ENCODE measurements at places on chromosomes 5 and 9. TPM values are rescaled to one million over a fixed set of nuclear protein-coding genes. Genes with fewer than 3 reads are reported as not detected.

The ORM2 gene
- total RNA-seq = 3.1 TPM

The BAAT gene
- total RNA-seq = 0.43 TPM

The CYLC2 gene
- total RNA-seq = not detected

The C9orf153 gene
- total RNA-seq = not detected

The ARHGEF37 gene
- total RNA-seq = 9.9 TPM

The SNX2 gene
- 24.9 TPM for total RNA-seq

The GPRIN1 gene
- 0.32 TPM for total RNA-seq

The TMEM252 gene
- total RNA-seq = not detected

The CCL27 gene
- total RNA-seq = not detected

The RAPGEF6 gene
- total RNA-seq = 7.0 TPM

DNA sequence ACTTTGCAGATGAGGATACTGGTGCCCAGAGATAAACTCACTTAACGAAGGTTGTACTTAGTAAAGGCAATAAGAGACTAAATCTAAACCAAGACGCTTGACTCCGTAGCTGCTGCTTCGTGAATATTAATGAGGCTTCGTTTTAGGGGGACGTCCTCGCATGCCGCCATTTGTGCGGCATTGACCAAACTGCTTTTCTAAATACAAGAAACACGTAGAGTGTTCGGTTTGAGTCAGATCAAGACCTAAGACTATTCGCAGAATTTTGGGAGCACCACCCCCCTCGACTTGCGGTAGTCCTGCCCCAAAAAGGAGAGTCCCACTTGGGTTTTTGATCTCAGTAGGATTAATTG, 1.1 kb downstream of the NPM1 start:
- no peak for DNase-seq

GRCh38 chr9:22052376-22052945, 43.4 kb upstream of the CDKN2B start:
- no peak for DNase-seq

GRCh38 chr5:150391986-150392385, 20.7 kb downstream of the CD74 start:
- no peak for DNase-seq

DNA sequence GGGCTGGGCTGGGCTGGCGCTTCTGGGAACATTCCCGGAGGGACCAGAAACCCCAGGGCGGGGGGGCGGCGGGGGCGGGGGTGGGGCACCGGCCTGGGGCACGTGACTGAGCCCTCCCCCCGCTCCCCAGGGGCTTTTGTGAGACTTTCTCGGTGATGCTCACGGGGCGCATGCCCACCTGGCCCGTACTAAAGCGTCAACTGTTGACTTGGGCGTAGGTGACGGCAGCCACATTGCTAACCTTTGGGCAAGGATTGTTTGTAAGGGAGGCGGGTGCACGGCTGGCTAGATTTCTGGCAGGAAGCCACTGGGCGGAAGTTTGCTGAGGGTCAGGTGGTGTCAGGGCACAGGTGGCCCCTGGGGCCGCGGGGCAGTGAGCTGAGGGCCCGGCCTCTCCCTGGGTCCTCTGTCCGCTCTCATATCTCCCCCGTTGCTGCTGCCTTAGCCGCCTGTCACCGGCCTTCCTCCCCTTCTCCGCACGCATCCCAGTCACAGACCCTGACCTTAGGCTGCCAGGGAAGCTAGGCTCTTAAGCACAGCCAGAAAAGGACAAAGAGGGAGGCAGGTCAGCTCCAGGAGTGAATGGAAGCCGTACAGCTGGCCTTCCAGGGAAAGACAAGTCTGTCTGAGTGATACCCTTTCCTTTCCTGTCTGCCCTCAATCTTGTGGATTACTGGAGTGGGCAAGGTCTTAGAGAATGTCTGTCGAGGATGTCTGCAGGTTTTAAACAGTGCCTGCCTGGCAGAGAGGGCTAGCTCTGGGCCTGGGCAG, 812 bp downstream of the CACFD1 start:
- peak; percentile 83 for DNase-seq

DNA sequence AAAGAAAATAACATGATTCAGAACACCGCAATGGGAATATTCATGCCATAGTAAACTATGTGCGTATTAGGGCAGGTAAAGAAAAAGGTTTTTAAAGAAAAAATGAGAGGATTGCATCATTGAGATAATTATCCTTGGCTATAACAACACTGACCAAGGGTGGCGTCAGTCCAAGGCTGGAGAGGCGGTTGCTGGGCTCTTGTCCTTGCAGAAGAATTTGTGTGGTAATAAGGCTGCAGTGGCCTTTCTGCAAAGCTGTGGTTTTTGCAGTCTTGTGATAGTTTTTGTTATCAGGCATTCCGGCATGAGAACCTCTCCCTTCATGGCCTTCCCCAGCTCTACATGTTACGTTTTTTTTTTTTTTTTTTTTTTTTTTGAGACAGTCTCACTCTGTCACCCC, 14.0 kb downstream of the BOD1 start:
- DNase-seq = no peak

DNA sequence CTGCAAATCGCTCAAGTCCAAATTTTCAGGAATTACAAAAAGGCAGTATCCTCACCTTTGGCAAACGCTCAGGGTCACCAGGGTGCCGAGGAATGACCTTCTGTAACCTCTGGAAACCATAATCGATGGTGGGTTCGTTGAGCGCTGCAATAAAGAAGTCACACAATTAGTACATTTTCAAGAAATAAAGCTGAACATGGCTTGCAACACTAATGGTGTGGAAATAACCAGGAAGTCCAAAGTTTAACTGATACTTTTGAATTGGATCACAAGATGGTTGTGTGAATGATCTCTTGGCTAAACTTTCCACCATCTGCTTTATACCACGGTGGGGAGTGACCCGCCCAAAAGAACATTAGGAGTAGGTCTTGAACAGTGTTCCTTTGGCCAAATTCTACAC, 368.7 kb downstream of the EBF1 start:
- no peak for DNase-seq

GRCh38 chr5:132408965-132409364, 39.5 kb downstream of the SLC22A5 start:
- no peak for DNase-seq

DNA sequence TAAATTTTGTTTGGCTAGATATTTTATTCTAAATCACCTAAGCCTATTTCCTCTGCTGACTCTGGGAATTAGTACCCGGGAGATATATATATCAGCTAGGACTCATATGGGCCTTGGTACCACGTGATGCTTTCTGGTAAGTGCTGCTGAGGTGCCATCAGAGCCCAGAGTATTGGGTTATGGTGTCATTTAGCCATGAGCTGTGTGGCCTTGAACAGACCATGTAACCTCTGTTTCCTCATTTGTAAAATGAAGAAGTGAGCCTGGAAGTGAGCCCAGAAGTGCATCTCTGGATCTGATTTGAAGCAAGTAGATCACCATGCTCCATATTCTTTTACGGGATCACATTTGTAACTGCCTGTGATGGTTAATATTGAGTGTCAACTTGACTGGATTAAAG, 126.1 kb downstream of the GPBP1 start:
- DNase-seq = no peak

DNA sequence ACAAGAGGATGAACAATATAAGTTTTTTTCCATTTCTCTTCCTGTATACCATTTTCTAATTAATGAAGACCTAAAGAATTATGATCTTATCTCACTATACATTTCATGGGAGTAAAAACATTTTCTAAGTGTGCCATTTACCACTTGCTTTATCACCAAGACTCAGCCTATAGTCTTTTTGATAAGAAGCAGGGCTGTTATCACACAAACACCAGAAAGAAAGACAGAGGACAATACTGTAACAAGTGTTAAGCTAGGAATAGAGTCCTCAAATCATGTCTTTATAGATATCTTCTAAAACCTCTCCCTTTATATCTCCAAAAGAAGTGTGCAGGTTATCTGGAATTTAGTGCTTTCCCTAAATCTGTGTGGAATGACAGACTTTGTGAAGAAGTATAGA, 119.7 kb downstream of the FAM174A start:
- no peak for DNase-seq

DNA sequence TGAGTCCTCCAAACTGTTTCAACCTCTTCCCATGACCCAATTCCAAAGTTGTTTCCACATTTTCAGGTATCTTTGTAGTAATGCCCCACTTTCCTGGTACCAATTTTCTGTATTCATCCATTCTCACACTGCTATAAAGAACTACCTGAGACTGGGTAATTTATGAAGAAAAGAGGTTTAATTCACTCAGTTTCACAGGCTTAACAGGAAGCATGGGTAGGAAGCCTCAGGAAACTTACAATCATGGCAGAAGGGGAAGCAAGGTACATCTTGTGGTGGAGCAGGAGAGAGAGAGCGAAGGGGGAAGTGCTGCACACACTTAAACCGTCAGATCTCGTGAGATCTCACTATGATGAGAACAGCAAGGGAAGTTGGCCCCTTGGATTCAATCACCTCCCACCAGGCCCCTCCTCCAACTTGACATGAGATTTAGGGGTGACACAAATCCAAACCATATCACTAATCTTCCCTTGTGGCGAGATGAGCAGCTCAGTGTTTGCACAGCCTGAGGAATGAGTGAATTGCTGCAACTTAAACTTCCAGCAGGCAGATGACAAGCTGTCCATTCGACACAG, 42.9 kb downstream of the TRIP13 start:
- DNase-seq = no peak

GRCh38 chr9:135993765-135994500, 32.8 kb upstream of the UBAC1 start:
- DNase-seq = peak; percentile 67

DNA sequence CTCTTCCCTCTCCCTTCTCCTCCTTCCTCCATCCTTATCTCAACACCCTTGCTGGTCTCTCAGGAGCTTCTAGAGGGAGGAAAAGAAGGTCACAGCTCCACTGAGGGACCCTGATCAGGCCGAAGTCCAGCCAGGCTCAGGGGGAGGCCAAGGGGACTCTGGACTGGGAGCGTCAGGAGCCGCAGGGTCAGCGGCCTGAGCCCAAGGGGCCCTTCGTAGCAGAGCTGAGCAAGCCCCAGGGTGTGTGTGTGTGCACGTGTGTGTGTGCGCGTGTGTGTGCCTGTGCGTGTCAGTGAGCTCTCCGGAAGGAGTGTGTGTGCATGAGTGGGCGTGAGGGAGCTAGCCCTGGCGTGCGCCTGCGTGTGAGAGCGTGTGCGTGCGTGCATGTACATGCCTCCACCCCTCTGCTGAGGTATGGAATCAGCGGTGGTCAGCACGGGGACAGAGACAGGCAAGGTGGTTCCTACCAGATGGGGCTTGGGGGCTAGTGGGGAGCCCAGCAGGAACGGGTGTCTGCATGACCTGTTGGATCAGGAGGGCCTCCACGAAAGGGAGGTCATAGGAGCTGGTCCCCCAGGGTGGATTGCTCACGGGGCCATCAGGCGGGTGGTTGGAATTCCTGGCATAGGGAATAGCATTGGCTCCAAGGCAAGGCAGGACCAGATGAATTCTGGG, 10.0 kb upstream of the AGPAT2 start:
- DNase-seq = no peak

DNA sequence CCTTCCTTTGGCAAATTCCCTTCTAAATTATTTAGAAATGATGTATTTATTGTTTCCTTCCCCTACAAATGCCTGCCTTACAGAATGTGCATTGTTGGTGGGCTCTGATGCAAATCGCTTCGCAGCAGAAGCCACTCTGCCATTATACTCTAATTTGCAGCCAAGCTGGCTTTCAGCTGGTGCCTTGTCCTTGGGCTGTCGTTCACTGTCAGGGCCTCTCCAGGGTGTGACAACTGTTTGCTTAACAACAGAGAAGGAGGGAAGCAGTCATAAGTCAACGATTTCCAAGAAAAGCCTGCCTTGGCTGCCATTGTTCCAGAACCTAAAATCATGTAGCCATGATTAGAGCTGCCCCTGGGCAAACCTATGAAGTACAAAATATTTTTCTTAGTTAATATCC, 260.1 kb upstream of the RGMB start:
- no peak for DNase-seq

- no peak for DNase-seq
Observed at GRCh38 chr5:128777052-128777451, 188.2 kb upstream of the SLC27A6 start.

DNA sequence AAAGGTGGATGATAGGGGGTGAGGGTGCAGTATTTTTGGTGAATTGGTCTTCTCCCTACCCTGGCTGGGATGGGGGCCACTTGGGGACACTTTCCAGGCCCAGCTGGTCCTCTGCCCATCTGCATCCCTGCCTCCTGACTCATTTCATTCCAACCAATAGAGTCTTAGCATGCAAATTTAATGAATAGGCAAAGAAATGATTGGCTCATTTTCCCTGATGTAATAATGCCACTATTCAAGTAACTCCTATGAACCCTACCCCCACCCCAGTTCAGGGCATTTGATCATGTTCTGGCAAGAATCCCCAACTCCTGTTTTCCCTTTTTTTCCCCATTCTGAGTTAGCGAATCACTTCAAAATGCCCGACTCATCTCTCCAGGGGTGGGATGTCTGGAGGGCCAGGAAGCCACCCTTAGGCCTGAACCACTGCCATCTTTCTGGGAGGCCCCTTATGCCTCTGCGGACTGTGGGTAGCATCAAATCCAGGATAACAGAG, 56.7 kb downstream of the PCDH1 start:
- DNase-seq = no peak

GRCh38 chr5:5925191-5925590, 453.2 kb downstream of the MED10 start:
- no peak for DNase-seq

DNA sequence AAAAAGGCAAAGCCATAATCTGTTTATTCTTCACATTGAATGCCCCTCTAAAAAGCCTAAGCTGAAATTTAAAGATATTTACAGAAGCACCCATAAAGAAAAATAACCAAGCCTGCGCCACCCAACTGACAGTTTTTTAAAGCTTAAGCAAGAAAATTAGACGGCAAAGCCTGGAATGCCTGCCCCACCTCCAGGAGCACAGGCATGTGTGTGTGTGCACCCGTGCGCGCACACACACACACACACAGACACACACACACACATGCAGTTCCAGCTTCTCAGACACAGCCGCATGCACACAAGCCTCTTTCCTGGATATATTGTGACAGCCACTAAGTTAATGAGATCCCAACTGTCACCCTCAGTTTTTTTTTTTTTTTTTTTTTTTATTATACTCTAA, 88.2 kb downstream of the FRMD3 start:
- DNase-seq = no peak

DNA sequence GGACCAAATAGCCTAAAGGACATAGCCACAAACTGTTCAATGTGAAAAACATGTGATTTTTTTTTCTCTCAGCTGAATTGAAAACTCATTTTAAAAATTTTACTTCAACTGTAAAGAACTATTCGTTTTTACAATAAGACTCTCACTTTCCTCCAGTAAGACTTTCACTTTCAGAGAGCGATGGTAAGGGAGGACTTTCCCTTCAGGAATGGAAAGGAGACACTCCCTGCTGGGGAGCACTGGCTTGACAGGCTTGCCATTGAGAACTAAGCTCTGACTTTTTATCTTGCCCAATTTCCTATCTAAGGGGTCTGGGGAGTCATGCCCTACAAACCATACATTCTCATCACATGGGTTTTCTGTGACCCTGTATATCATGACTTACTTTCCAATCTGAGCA, 186.7 kb downstream of the CFAP90 start:
- DNase-seq = no peak

DNA sequence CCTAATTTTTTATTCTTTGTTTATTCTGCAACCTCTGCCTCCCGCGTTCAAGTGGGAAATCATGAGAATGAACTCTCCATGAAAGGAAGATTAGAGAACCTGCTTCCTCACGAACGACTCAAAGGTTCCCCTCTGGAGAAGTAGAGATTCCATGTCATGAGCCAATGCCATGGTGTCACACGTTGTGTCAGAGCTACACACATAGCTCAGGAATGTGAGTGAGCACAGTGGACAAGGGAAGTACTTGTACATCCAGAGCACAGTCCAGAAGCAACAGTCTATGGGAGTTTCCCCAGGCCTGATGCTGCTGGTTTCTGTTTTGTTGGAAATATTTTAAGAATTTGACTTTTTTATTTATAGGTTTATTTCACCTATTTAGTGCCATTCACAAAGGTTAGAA, 26.8 kb upstream of the PPP2CA start:
- no peak for DNase-seq

Data from pancreas (tissue), 10 donors.